Endothelial cell of umbilical vein (primary cell): ENCODE measurements at places on chromosomes 2 and 18. TPM values are rescaled to one million over a fixed set of nuclear protein-coding genes. Genes with fewer than 3 reads are reported as not detected.

- DNase-seq, result peak; percentile 67
Observed at GRCh38 chr2:128304715-128305554, 13.7 kb downstream of the HS6ST1 start.

Gene CPS1
- total RNA-seq, result 0.53 and 0.88 TPM in 2 replicates

Gene CNTNAP5
- total RNA-seq, result not detected in 2 replicates

- DNase-seq, result no peak
Observed at GRCh38 chr18:48254077-48254602, 155.0 kb downstream of the ZBTB7C start.

- DNase-seq, result no peak
Observed at GRCh38 chr2:46915281-46915810, at the start of gene MCFD2. MCFD2 (minus strand) TSS chr2:46915806; CDS start chr2:46909171, 6,635 bp downstream.

Gene TRIM43
- total RNA-seq, result not detected in 2 replicates

DNA sequence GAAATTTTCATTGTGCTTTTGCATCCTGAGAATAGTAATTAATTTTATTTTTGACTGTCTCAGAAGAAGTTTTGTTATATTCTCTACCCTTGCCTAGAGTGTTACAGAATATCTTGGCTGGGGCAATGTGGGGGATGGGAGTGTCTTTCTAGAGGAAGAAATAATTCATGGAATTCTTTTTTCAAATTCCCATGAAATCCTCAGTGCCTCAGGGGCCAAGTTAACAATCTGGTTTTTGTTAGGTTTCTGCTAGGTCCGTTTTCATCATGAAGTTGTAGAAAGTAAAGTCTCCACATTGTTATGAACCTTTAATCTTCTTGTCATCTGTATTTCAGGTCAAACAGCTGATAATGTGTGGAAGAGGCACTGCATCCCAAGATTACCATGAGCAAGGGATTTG, 145.6 kb upstream of the GYPC start:
- no peak for DNase-seq

Gene ABCG8
- total RNA-seq, result not detected in 2 replicates

DNA sequence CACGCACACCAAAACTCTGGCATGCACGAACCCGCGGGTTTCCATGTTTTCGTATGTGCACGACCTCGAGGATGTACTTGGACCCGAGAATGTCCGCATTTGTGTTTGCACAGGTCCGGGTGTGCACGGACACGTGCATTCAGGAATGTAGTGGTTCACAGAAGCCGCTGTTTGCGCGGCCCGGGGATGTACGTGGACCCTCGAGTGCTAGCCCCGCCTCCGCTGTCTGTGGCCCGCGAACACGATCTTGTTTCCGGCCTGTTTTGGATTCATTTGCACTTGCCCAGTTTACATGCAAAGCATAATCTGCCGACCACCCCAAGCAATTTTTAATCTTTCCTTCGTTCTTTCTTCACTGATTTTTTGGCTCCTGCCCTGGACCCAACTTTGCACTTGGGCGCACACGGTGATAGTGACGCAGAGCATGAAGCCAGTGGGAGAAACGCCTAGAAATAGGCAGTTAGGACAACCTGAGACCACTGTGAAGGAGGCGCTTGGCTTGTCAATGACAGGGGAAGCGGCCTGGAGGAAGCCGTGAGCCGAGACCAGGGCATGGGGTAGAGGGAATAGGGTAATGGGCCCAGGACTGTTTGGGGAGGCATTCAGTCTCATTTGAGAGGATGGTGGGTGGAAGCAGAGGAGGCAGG, 45.4 kb upstream of the PTMA start:
- DNase-seq, result no peak

Gene SEMA4C
- 13.1 and 17.3 TPM in 2 replicates for total RNA-seq

DNA sequence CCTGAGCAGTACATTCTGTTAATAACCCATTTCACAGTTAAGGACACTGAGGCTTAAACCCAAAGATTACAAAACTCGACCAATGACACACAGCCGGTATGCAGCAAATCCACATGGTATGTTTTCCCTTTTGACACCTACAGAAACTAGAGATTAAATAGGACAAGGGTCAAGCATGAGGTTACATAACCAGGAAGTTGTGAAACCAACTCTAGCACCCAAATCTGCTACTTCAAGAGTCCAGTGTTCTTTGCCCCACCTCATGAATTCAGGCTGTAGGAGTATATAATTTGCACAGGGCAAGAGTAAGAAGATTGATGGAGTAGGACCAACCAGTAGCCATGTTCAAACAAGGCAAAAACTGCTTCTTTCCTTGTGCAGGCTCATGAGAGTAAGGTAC, 249.8 kb downstream of the BCL11A start:
- DNase-seq, result no peak

DNA sequence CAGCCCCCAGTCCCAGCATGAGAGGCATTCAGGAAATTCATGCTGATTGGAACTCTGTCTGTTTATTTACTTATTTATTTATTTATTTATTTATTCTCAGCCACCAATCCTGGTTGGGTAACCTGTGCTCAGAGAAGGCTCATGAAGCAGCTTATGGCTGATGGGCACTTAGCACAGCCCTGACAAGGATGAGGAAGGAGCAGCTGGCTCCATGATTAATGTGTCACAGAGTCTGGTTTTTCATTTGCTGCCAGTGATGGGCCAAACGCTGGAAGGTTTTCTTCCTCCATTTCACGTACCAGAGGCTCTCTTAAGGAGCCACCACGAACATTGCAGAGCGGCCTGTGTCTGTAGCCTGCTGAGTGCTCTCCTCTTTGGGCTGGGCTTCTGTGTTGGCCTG, 28.3 kb upstream of the KCNS3 start:
- DNase-seq, result no peak

Gene SFT2D3
- 4.4 and 4.7 TPM in 2 replicates for total RNA-seq

Gene VPS54
- total RNA-seq, result 17.6 and 17.7 TPM in 2 replicates

GRCh38 chr18:62737241-62737873, 22.0 kb downstream of the PHLPP1 start:
- DNase-seq, result no peak
